ENCODE measurements at places on chromosomes 16 and 17. TPM values are rescaled to one million over a fixed set of nuclear protein-coding genes. Genes with fewer than 3 reads are reported as not detected.

DNA sequence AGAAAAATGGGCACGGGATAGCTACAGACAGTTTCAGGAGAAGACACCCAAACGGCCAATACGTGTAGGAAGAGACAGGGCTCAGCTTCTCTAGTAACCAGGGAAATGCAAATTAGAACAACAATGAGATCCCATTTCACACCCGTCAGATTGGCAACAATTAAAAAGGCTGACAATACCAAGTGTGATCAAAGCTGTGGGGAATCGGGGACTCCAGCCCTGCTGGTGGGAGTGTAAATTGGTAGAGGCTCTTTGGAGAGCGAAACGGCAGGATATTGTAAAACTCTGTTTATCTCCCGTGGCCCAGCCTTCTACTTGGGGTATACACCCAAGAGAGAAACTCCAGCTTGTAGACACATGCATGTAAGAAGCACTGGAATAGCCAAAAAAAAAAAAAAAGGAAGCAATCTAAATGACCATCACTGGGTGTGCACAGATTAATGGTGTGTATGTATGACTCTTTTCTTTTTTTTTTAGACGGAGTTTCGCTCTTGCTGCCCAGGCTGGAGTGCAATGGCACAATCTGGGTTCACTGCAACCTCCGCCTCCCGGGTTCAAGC, 27.5 kb downstream of the MYBBP1A start:
- no peak for DNase-seq
- H3K4me3 ChIP-seq = no peak overlapping the region
- H3K36me3 ChIP-seq = no peaks in the 10 kb centered on the region
- peaks cover 3% of the 10 kb centered on the region for H3K27me3 ChIP-seq
- H3K4me1 ChIP-seq = no peaks in the 10 kb centered on the region

- no peak for DNase-seq
- no peaks in the 10 kb centered on the region for H3K4me1 ChIP-seq
- H3K36me3 ChIP-seq = no peaks in the 10 kb centered on the region
- H3K27me3 ChIP-seq = no peaks in the 10 kb centered on the region
Measured at GRCh38 chr17:73271072-73271471, 9.4 kb upstream of the CPSF4L start.

- no peak overlapping the region for H3K27ac ChIP-seq
- DNase-seq = peak; percentile 59
- H3K4me3 ChIP-seq = peak overlapping the region; percentile 7
- peaks cover 38% of the 10 kb centered on the region for H3K27me3 ChIP-seq
- H3K4me1 ChIP-seq = peaks cover 15% of the 10 kb centered on the region
Measured at GRCh38 chr17:82370471-82371332, 863 bp upstream of the UTS2R start.

DNA sequence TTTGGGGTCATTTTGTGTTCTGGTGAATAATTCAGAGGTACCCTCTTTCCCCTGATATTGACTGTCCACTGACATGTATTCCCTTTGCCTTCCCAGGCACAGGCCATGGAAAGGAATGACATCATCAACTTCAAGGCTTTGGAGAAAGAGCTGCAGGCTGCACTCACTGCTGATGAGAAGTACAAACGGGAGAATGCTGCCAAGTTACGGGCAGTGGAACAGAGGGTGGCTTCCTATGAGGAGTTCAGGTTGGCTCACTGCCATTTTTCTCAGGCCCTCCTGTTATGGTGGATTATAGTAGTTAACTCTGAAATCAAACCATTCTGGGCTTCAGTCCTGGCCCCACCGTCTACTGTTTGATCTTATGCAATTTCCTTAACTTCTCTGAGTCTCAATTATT, 1.6 kb upstream of the EFTUD2 start:
- H3K27me3 ChIP-seq = no peaks in the 10 kb centered on the region
- peaks cover 9% of the 10 kb centered on the region for H3K36me3 ChIP-seq
- H3K27ac ChIP-seq = no peak overlapping the region
- no peak overlapping the region for H3K4me3 ChIP-seq

DNA sequence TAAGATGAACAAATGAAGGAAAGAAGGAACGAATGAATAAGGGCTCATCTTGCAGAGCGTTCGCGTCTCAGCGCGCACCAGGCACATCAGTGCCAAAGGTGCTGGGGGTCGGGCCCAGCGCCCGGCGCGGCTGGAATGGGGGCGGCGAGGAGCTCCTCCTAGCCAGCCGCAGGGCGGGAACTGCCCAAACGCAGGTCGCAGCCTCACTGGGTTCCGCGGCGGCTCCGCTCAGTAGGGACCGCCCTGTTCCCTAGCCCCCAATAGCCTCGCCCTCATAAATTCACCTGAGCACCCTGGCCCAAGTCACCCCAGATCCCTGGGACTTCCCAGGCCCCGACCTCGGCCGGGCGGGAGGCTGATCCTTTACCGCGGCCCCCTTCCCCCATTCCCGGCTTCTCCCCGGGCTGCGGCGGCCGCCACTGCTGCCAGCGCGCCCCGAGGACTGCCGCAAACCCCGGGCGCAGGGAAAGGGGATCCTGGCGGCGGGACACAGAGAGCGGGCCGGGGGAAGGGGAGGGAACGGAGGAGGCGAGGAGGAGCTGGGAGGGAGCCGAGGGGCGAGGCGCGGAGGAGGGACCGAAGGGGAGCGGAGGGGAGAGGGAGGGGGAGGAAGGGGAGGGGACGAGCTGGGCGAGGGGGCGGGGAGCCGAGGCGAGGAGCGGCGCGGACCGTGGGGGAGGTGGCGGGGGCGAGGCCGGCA, 377 bp upstream of the CRHR1 start:
- H3K4me1 ChIP-seq = peaks cover 2% of the 10 kb centered on the region
- no peaks in the 10 kb centered on the region for H3K36me3 ChIP-seq
- peak; percentile 33 for DNase-seq
- H3K27me3 ChIP-seq = peaks cover 53% of the 10 kb centered on the region
- peak overlapping the region; percentile 58 for H3K4me3 ChIP-seq

- no peaks in the 10 kb centered on the region for H3K36me3 ChIP-seq
- no peak within 1 kb of the TSS for H3K4me3 ChIP-seq
- H3K27me3 ChIP-seq = peaks cover 40% of the 10 kb centered on the region
Measured at GRCh38 chr16:52547004-52547833, at the start of gene TOX3. TSS of gene TOX3 (minus strand) at chr16:52547143. CDS start at chr16:52546723, 420 bp downstream.

- no peaks in the 10 kb centered on the region for H3K36me3 ChIP-seq
- no peak overlapping the region for H3K27ac ChIP-seq
- H3K4me1 ChIP-seq = peaks cover 18% of the 10 kb centered on the region
- no peak overlapping the region for H3K4me3 ChIP-seq
Measured at GRCh38 chr16:12060751-12061150, 84.2 kb downstream of the SNX29 start.

Gene GAS2L2
- 0.07 TPM for total RNA-seq

Gene CX3CL1
- not detected for total RNA-seq

Gene SNAI3
- total RNA-seq = 3.6 TPM

Gene FN3KRP
- 36.3 TPM for total RNA-seq

Gene ENO3
- 32.0 TPM for total RNA-seq

Gene NFAT5
- total RNA-seq = 37.9 TPM
